ENCODE measurements at places on chromosomes 6 and 20. TPM values are rescaled to one million over a fixed set of nuclear protein-coding genes. Genes with fewer than 3 reads are reported as not detected.

USP49 gene
- 1.8 TPM for total RNA-seq

GRCh38 chr6:53765270-53765669 is 29.5 kb upstream of the LRRC1 start:
- DNase-seq, result no peak

GRCh38 chr6:109872968-109873545 is 105.1 kb upstream of the GPR6 start:
- DNase-seq, result no peak

OR2H2 gene
- total RNA-seq, result not detected

GRCh38 chr20:12641619-12642018 is 367.2 kb upstream of the SPTLC3 start:
- DNase-seq, result no peak

MACROD2 gene
- total RNA-seq, result 3.3 TPM

SIRPB1 gene
- 1.8 TPM for total RNA-seq

TCP11 gene
- total RNA-seq, result not detected

HTR1E gene
- not detected for total RNA-seq

DNA sequence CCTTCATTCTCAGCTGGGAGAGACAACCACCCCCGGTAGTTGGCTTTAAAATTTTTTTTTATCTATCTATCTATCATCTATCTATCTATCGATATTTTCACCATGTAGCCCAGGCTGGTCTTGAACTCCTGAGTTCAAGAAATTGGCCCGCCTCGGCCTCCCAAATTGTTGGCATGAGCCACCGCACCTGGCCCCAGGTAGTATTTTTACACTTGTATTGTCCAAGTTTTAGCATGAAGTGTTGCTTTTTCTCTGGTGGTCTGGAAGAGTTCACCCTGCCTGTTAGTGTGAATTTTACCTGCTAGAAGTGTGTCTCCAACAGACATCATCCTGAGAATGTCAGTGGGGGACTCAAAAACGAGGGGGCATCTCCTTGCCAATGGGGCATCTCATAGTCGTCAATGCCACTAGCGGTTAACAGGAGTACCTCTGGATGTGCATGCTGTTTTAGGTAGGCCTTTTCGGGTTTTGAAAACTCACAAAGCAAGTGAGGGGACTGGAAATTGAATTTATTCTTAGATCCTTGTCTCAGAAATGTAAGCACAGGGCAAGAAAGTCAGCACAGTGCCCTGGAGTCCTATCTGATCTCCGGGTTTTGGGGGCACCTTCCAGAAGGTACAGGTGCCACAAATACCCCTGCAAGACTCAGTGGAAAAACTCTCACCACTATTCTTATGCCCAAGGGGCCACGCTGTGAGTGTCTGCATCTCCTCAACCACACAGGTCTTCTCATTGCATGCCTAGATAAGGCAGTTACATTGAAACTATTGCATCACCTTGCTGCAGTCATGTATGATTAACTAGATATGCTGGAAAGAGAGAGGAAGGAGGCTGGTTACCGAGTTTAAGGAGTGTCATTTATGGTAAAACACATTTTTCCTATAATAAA is 37.1 kb downstream of the TNFAIP3 start:
- DNase-seq, result no peak

Data from SK-MEL-5 (cell line).